ENCODE measurements at places on chromosomes 5 and 9.

DNA sequence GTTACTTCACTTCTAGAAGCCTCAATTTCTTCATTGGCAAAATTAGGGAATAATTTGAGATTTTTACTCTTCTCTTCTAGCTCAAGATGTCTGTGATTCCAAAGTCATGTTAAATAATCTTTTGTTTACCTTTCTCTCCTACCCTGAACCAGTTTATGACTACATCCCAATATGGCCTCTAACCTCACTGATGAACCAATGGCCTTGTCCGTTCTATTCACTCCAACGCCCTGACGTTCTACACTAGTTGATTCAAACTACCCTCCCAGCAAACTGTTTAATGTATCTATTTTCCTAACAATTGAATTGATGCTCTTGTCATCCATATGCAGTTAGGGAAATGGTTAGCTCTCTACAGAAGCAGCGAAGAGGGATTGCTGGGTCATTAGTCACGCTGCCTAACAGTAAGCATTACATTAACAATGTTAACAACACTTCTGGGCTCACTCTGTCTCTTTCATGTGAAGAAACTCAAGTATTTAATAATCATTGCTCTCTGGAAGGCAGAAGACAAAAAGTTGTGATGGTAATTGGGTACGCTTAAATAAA is 38.0 kb downstream of the RAPGEF1 start:
- DNase-seq: no peak

DNA sequence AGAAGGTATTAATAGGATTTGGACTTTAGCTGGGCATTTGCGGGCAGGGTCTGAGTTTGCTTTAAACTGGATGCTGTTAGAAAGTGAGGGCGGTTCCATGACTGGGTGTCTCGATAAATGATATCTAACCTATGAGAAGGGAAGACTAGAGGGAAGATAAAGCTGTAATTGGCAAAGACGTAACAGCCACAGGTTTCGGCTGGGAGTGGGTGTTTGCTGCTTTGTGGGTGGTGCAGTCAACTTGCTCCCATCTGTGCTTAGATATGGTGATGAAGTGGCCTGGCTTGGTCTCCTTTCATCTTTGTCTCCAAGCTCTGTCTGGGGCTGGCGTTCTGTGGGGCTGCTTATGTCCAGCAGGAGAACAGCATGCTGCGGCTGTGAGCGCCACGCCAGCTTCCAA is 23.3 kb downstream of the OR2V1 start:
- DNase-seq: no peak

DNA sequence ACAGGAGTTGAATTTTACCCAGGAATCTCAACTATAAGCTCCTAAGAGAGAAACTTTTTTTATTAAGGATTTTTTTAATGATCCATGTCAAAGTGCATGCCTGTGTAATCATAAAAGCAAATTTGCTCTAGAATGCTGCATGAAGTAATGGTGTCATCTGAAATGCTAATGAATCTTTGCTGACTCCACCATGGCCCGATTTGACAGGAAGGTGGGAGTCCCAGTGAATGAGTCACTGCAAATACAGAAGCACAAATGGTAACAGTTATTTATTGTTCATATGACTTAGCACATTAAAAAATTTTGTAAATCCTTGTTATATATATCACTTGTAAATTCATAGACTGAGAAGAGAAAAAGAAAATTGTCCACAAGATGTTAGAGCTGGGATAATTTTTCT is 341.3 kb downstream of the RASEF start:
- peak; percentile 5 for DNase-seq

- no peak for DNase-seq
These were observed 23.7 kb downstream of the SMIM32 start for GRCh38 chr5:136169218-136169617.

GRCh38 chr9:24071716-24072115 is 245.7 kb upstream of the ELAVL2 start:
- DNase-seq: no peak

GRCh38 chr5:140239939-140240700 is 62.8 kb downstream of the PFDN1 start:
- peak; percentile 51 for DNase-seq

DNA sequence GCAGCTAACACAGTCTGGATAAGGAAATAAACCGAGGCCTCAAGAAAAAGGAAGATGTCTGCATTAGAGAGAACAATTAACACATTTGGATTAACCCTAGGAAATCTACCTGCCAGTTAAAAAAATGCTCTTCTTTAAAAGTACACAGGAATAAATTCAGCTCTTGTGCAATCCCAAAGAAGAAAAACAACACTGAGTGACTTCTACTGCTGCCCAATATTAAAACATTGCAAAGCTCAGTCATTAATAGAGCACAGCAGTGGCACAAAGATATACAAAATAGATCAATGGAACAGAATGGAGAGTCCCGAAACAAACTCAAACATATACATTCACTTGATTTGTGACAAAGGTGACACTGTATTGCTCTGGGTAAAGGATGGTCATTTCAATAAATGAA is 119.7 kb downstream of the GNAQ start:
- DNase-seq: no peak
